ENCODE measurements at places on chromosomes 6 and 20.

DNA sequence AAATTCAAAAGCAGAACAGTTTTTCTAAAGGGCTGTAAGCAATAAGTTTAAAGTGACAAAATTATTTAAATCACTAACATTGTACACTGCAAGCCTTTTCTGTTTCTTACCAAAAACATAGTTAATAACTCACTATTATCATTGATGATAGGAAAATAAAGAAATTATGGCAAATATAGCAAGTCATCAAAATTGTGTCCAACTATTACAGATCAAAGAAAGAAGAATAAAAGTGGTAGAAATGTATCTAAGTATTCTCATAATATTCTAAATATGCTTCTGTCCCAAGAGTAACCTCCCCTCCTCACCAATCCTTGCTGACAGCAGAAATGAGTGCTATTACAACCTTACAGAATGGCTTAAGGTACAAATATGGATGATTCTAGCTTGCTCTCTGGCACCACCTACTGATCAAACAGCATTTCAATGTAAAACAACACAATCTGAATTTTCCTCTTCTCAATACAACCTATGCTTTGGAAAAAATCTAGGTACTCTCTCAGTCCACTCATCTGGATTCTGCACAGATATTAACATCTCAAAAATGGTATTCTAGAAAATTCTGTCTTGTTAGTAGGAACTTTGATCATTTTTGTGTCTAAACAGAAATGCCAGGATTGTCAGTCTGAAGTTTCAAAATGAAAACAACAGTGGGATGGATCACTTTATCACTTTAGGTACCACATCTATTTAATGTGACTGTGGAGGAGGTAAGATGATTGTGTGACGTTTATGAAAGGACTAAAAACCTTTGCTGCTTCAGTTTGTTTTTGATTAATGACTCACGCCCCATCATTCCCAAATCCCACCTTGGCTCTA, 40.9 kb downstream of the ZFP64 start:
- DNase-seq = no peak

DNA sequence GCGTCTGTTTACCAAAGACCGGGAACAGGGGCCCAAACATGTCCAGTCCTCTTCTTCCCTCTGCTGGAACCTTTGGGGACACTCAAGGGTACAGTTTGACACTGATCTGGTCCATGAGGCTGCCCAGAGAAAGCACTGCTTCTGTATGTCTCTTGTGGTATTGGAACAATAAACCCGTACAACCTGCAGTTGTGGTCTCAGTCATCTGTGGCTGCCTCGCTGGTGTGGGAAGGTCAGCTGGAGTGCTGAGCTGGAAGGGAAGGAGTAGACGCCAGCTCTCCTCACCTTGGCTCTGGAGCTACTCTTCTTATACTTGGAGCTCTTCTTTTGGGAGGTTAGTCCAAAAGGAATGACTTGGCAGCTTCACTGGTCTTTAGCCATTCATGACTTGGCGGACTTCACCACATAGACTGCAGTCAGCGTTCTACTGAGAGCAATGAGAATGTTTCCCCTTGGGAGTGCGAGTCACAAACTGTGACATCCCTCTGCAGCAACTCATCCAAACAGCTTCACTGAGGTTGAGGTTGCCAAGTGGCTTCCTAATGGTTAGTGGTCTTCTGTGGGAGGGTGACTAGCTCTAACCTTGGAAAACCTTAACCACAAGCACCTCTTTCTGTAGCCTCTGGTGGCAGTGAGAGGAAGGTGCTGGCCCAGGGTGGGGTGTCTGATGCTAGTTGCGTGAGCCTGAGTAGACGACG, 81.2 kb downstream of the ASXL1 start:
- DNase-seq = peak; percentile 1

DNA sequence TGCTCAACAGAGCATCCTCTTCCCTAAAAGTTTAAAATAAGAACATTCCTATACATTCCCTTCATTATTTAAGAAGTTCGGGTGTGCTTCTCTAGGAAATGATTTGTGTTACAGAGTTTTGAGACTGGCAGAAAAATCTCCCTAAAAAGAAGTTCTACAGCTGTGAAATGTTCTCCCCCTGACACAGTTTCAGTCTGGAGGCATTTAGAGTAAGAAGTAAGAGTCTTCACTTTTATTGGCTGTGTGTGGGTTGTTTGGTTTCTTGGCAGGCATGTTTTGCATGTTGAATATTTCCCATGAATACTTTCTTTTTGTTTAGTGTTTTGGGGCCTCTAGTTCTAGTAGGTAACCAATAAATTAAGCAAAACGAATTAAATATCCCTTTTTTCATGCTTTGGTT, 195.9 kb downstream of the TENT5A start:
- no peak for DNase-seq

- peak; percentile 29 for DNase-seq
Observed at GRCh38 chr6:127343809-127344659, 625 bp upstream of the ECHDC1 start.

GRCh38 chr6:84249724-84250123, 22.3 kb upstream of the CEP162 start:
- peak; percentile 11 for DNase-seq

DNA sequence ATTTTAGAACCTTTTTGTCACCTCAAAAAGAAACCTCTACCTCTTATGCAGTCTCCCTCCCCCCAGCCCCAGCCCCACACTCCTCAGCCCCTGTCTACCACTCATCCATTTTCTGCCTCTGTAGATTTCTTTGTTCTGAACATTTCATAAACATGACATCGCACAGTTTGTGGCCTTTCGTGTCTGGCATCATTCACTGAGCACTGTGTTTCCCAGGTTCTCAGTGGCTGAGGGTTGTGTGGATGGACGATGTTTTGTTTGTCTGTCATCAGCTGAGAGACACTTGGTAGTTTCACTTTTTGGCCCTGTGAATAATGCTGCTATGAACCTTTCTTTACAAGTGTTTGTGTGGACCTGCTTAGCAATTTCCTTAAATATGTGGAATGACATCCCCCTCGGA, 64.5 kb downstream of the FAM120B start:
- no peak for DNase-seq

GRCh38 chr20:47152068-47152467, 204.4 kb downstream of the ZMYND8 start:
- no peak for DNase-seq

DNA sequence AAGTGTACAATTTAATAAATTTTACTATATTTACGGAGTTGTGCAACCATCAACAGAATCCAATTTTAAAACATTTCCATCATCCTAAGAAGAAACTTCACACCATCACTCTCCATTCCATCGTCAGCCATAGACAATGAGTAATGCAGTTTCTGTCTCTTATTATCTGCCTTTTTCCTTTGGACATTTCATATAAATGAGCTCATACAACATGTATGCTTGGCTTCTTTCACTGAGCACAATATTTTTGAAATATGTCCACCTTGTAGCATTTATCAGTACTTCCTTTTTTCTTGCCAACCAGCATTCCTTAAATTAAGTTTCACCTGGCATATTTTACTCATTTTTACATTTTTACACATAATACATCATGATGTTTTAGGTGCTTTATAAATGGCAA, 22.7 kb upstream of the HIVEP1 start:
- DNase-seq = no peak

- no peak for DNase-seq
Observed at GRCh38 chr6:163228041-163228440, 186.5 kb upstream of the QKI start.

DNA sequence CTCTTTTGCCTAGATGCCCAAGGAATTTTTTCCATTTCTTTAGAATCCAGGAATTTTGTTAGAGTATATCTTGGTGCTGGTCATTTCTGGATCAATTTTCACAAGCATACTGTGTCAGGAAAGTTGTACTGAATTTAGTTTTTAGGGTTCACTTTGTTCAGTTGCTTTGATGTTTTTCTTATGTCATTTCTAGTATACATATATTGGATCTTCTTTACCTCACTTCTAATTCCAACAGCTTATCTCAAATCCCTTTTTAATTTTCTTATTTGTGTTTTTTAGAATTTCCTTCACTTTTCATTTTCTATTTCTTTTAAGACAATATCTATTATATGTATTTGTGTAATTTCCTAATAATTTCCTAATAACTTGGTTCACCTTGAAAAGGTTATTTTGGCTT, 281.0 kb upstream of the AGPAT4 start:
- DNase-seq = no peak

DNA sequence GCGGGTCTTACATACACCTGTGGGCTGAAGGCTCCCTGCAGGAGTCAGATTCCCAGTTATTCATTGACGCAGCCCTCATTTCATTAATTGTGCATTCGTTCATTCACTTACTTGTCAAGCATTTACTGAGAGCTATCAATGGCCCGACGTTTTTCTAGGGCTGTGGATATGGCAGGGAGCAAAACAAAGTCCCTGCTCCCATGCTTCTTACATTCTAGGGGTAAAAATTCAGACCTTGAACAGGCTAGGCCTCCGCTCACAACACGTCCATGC, 369 bp upstream of the NSFL1C start:
- no peak for DNase-seq

- DNase-seq = peak; percentile 84
Observed at GRCh38 chr6:13012977-13013680, 296.6 kb downstream of the PHACTR1 start.

DNA sequence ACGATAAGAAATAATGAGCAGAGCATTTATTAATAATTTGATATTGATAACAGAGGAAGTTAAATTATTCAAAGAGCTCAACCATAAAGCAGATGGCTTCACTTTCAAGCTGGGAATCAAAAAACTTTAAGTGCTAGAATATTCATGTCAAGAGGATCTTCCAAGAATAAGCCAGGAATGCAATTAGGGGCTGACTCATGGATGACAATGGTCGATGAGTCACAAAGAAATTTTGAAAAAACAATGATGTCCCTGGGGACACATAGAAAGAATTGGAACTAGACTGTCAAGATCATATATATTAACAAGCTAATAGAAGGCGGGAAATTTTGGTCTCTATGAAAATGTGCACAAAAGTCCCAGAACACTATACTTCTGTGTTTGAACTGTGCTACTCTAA, 304.1 kb downstream of the LAMA2 start:
- DNase-seq = no peak
